PC-3 (cell line): ENCODE measurements at places on chromosomes 12 and 14. TPM values are rescaled to one million over a fixed set of nuclear protein-coding genes. Genes with fewer than 3 reads are reported as not detected.

KRT83 gene
- 0.33 and 1.1 TPM in 2 replicates for total RNA-seq

PTHLH gene
- total RNA-seq = 383 and 414 TPM in 2 replicates

APOLD1 gene
- 2.8 and 3.5 TPM in 2 replicates for total RNA-seq

SMOC1 gene
- not detected in 2 replicates for total RNA-seq

KCNJ8 gene
- total RNA-seq = 0.77 and 1.0 TPM in 2 replicates

KRT74 gene
- not detected in 2 replicates for total RNA-seq

GRCh38 chr12:61797266-61797665, 462.9 kb upstream of the USP15 start:
- DNase-seq = no peak

- no peak for DNase-seq
Observed at GRCh38 chr14:105480199-105480746, 5.7 kb downstream of the CRIP2 start.

GRCh38 chr12:64392221-64392620, 1.7 kb upstream of the C12orf56 start:
- DNase-seq = peak; percentile 76

DNA sequence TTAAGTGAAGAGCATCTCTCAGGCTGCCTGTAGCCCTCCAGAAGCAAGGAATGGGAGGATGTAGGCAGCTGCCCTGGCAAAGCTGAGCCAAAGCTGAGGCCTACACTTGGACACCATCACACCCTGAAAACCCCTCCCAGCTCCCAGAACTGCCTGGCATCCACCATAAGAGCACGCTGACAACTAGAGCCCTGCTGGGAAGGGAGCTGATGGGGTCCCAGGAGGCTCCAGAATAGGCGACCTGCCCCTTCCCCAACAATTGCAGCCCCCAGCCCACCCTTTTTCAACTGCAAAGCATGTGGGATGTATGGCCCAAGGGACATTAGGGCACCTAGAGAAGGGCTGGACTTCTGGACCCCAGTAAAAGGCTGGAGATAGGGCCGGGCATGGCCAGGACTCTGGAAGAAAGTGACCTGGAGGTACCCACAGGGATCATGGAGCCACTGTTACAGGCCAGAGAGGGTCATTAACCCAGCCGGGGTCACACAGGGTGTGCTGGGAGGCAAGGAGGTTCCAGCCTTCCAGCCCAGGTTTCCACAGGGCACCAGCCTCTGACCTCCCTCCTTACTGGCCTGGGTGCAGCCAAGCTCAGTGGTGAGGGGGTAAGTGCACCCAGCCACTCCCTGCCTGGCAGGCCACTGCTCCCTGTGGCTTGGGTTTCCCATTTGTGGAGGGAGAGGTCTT, 27.8 kb downstream of the FAM222A start:
- DNase-seq = no peak

DNA sequence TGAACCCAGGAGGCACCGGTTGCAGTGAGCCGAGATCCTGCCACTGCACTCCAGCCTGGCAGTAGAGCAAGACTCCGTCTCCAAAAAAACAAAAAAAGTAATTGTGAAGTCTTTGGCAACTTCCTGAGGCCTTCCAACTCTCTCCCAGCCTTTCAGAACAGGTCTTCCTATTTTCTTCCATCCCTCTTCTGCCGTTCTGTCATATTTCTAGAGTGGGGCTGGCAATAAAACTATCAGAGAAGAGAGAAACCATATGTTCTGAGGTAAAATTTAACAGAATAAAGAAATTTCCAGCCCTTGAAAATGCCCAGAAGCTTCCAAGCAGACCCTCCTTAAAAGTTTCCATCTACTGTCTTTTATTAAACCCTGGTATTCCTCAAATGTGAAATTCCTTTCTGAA, 100.4 kb downstream of the HMGA2 start:
- no peak for DNase-seq

- DNase-seq = no peak
Observed at GRCh38 chr12:89173096-89173495, 179.2 kb downstream of the DUSP6 start.
